Stimulated activated CD4-positive, alpha-beta T cell treated with anti-CD3 and anti-CD28 coated beads, Interleukin-15, amount 100 ng/mL, for 24 hours (primary cell): ENCODE measurements at places on chromosomes 13 and 19.

- no peak for DNase-seq
Measured at GRCh38 chr13:100511466-100511865, 77.1 kb downstream of the GGACT start.

- no peak for DNase-seq
Measured at GRCh38 chr19:609004-609346, 19.3 kb downstream of the HCN2 start.

- DNase-seq = no peak
Measured at GRCh38 chr13:51928231-51928630, 66.5 kb downstream of the CCDC70 start.

GRCh38 chr13:22428188-22428828 is 752.5 kb upstream of the SGCG start:
- no peak for DNase-seq

DNA sequence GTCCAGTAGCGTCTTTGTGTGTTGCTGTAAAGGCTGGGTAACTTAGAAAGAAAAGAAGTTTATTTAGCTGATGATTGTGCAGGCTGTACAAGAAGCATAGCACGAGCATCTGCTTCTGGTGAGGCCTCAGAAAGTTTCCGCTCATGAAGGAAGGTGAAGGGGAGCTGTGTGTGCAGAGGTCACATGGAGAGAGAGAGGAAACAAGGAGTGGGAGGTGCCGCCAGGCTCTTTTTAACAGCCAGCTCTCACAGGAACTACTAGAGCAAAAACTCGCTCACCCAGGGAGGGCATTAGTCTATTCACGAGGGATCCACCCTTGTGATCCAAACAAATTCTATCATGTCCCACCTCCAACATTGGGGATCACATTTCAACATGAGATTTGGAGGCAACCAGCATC is 99.8 kb downstream of the GPR12 start:
- no peak for DNase-seq

DNA sequence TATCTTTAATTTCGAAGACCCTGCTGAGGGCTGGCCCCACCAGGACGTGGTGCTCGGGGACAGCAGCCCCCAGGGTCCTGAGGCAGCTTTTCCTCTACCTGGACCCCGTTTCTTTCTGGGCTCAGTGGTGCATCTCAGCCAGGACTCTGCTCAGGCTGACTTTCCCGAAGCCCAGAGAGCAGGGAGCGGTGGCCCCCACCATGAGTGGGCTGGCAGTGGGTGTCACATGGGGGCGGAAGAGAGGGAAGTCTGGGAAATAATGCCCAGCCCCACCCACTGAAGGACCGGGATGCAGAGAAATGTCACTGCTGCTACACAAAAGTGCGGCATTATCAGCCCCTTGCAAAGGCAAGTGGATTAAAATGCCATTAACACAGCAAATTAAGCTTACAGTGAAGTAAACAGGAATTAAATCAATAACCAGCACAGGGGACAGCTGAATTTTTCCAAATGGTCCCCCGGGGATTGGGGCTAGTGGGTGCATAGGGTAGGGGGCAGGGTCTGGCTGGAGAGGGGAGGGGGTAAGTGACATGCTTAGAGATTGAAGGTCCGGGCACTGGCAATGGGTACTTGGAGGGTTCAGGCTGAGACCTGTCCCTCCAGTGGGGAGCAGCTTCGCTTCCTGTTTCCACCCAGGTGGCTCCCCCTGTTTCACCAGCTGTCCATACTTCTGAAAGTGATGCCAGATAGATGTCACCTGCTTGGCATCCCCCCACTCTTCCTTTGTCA is 177.3 kb downstream of the URI1 start:
- DNase-seq = no peak

GRCh38 chr19:28051047-28051446 is 1161.9 kb downstream of the UQCRFS1 start:
- DNase-seq = no peak

GRCh38 chr19:5447700-5448311 is 7.4 kb upstream of the ZNRF4 start:
- DNase-seq = no peak

- DNase-seq = peak; percentile 81
Measured at GRCh38 chr19:41548954-41549688, 26.8 kb upstream of the CEACAM21 start.

- no peak for DNase-seq
Measured at GRCh38 chr13:96511587-96511986, 421.7 kb downstream of the HS6ST3 start.

DNA sequence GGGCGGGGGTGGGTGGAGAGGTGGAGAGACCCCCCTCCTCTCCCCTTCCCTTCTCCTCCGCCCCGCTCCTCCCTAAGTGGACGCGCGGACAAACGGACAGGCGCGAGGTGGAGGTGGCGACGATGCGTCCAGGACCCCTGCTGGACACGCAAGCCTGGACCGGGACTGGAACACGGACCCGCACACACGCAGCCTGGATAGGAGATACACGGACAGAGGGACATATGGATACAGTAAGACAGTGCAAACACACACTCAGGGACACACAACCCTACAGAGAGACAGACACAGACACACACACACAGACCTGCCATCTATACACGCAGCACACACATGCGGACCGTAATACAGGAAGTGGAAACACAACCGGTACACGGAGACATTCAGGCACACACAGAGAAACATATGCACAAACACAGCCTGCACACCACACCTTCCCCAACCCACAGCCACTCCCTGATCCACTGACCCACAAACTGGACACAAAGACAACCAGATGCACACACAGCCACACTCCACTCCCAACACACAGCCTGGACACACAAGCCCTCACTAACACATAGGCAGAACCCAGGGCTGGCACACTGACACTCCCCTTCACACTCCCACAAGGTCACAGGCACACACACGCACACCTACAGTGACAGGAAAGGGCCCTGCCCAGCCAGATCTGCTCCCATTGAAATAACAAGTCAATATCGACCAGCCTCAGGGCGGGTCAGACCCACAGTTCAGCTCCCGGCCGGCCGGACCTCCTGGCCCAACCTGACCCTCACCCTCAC is 696 bp upstream of the ERFL start:
- DNase-seq = peak; percentile 53

- DNase-seq = peak; percentile 89
Measured at GRCh38 chr13:102800145-102801041, 1.5 kb downstream of the BIVM start.

DNA sequence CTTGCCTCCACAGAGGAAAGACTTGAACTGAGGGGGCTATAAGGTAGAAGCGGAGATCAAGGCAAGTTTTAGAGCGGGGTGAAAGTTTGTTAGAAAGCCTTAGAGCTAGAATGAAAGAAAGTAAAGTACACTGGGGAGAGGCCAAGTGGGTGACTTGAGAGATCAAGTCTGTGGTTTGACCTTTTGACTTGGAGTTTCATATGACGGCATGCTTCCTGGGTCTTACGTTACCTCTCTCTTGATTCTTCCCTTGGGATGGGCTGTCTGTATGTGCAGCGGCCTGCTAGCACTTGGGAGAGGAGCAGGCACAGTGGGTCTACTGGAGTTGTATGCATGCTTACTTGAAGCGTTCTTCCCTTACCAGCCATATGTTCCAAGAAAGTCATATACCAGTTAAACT is 1768.5 kb downstream of the PCDH9 start:
- no peak for DNase-seq
